ENCODE measurements at places on chromosomes 13 and 19. TPM values are rescaled to one million over a fixed set of nuclear protein-coding genes. Genes with fewer than 3 reads are reported as not detected.

Gene CIC
- 124 TPM for total RNA-seq

Gene KLF1
- total RNA-seq, result not detected

DNA sequence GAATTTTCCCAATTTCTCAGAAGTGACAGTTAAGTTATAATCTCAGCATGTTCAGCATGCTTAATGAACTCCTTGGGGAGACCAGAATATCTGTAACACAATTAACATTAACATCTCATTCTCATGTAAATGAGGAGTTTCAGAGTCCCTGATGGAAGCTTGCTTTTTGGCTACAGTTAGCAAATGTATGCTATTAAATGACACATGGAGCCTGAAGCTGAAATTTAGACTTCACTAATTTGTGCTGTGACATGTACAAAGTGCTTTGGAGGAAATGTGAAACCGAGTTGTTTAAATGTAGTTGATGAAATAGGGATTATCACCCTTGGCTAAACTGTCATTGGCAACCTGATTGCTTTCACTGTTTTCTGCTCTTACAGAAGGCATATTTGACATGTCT is 2265.1 kb upstream of the PCDH20 start:
- no peak overlapping the region for H3K27ac ChIP-seq
- H3K4me3 ChIP-seq, result no peak overlapping the region

GRCh38 chr19:48867123-48867745 is 1.2 kb downstream of the PLEKHA4 start:
- H3K27me3 ChIP-seq, result no peaks in the 10 kb centered on the region
- H3K27ac ChIP-seq, result no peak overlapping the region
- H3K4me3 ChIP-seq, result no peak overlapping the region

DNA sequence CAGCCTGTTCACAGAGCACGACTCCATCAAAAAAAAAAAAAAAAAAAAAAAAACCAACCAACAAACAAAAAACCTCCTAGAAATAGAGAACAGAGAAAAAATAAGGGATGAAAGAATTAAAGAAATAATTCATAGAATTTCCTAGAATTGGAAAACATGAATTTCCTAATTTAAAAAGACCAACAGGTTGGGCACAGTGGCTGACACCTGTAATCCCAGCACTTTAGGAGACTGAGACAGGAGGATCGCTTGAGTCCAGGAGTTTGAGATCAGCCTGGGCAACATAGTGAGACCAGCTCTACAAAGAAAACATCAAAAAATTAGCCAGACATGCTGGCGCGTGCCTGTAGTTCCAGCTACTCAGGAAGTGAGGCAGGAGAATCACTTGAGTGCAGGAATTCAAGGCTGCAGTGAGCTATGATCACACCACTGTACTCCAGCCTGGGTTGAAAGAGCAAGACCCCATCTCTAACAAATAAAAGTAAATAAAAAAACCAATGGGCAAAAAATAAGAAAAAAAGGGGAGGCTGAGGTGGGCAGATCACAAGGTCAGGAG is 6.5 kb downstream of the SPART start:
- no peak for DNase-seq
- H3K36me3 ChIP-seq, result peaks cover 2% of the 10 kb centered on the region
- peaks cover 8% of the 10 kb centered on the region for H3K4me1 ChIP-seq

Measured in CD4-positive, CD25-positive, alpha-beta regulatory T cell (primary cell).